ENCODE measurements at places on chromosomes 7 and 10.

GRCh38 chr10:13701157-13701919 lies 114.6 kb downstream of the PRPF18 start:
- no peak for DNase-seq

DNA sequence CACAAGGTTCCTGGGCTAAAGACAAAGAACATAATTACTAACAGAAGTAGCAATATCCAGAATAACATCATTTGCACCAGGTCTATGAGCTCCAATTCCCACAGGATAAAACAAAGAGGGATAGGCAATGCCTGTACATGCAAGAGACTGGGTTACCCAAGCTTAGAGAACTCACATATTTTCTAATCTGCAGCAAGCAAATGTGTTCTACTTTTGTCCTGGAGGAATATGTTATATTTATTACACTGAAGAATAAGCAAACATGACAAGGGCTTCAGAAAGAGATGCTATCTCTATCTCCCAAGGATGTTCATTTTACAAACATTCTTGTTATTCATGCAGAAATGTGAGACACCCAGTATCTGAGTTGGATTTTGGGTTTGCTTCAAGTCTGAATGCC lies 118.6 kb downstream of the MDFIC start:
- no peak for DNase-seq

DNA sequence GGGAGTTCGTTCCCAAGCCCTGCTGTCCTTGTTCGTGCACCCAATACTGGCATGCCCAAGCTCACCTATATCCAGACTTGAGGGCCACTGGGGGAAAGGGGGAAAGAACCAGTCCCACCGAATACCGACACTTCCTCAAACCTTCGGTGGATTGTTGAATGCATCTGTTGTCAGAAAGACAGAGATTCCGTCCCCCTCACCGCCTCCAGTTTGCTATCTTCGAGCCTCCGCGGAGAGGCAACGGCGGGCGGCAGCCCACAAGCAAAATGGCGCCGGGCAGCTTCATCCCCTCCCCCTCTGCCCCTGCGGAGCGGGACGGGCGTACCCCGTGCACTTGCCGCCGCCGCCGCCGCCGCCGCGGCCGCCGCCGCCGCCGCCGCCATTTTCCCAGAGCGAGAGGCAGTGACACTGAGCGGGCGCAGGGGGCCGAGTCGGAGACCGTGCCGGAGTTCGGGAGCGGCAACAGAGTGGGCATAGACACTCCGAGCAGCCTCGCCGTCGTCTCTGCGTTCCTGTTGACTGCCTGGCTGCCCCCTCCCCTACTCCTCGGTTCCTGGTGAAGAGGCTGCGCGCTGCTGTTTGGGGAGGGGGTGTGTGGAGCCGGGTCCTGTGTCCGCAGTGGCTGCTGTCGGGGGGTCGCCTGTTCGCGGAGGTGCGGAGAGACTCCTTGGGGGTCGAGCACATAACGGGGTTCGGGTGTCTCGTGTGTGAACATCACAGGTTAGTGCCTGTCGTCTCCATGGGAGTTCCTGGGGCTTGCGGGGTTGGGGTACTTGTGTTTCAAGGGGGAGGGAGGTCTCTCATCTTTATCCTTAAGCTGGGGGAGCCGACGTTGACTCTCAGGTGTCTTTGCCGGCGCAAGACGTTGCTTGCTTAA lies at the start of gene KMT2E:
Gene KMT2E, plus strand, starts transcription at position 390 of the 877 bp plus-strand sequence. CDS start 26,748 bp downstream, outside the sequence.
- no peak for DNase-seq

GRCh38 chr10:130254662-130255061 lies 118.5 kb downstream of the GLRX3 start:
- no peak for DNase-seq

DNA sequence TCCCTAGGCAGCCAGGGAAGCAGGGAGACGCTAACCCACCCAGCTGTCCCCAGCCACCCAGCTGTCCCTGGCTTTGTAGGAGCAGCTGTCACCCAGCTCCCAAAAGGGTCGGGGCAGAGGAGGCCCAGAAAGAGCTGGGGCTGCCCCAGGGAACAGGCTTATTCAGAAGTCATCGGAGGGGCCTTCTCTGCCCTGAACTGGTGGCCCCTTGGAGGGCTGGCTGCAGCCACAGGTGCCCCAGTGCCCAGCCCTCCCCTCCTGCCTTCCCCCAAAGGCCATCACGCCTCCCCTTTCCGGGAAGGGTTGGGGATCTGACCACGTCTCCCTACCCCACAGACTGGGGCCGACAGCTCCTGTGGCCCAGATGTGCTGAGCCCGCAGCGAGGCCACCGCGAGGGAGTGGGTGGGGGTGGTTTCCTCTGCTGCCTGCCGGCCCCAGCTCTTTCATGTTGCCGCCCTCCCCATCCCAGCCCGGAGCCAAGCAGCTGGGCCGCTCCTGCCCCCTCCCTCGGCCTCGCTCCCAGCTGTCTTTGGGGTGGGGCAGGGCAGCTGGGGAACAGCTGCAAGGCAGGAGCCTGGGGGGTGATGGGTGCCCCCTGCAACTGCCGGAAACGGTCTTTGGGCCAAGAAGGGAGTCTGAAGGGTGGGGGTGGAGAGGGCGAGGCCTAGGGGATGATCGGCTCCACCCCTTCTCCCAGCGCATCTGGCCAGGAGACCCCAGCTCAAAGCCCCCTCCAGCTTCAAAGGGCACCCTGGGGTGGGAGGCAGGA lies 16.8 kb downstream of the TRIM8 start:
- DNase-seq, result no peak

DNA sequence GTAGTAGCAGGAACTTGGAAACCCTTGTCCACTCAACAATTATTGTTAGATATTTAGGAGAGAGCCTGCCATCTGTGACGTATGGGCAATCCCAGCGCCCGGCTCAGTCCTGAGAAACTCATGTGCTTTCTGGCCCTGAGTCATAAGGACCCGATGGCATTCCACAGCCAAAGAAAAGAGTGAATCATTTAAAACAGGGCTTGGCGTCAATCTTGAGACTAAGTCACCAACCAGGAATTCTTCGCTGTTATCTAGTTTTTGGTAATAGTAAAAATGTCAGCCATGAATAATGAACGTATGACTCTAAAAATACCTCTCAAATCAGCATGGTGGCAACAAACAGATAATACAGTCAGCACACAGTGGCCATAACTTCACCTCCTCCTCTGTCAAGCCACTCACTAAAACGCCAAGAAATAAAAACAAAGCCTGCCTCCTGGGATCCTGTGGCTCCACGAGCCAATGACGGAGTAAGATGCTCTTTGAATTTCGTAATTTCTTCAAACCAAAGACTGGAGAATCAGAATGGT lies 140.8 kb downstream of the ADAM12 start:
- peak; percentile 50 for DNase-seq

GRCh38 chr7:102101111-102101551 lies 185.5 kb upstream of the SH2B2 start:
- no peak for DNase-seq

DNA sequence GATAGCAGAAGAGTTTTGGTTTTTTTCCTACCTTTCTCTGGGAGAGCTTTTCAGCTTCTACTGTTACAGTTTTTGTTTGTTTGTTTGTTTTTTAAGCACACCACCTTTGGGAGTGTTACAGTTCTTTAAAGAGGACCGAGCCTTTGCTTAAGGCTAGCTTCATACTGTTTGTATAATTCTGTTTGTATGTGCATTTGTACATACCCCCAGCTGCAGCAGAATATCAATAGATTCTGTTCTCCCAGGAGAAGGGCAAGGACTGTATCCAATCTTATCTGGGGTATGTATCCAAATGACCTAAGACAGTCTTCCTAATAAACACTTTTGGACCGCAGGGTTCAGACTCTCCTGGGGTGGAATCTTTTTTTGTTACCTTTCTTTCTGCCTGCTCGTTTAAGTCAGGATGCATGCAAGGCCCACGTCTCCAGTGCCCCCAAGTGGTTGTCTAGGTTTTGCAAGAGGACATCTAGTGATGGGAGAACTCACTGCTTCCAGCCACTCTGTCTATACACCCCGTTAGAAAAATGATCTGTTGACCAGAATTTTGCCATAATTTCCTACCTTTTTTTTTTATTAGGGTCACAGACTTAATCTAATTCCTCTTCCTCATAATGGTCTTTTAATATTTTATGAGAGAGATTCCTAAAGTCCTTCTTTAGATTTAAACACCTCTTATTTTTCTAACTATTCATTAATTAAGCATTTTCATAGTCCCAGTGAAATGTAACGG lies 23.9 kb downstream of the NRF1 start:
- DNase-seq, result no peak

- no peak for DNase-seq
Observed at GRCh38 chr10:85138046-85138445, 809.7 kb downstream of the CCSER2 start.

GRCh38 chr10:81730891-81731290 lies 144.1 kb upstream of the NRG3 start:
- DNase-seq, result no peak

GRCh38 chr10:98077223-98077622 lies 46.8 kb upstream of the CRTAC1 start:
- no peak for DNase-seq

- DNase-seq, result no peak
Observed at GRCh38 chr10:3972460-3973301, 187.7 kb upstream of the KLF6 start.

DNA sequence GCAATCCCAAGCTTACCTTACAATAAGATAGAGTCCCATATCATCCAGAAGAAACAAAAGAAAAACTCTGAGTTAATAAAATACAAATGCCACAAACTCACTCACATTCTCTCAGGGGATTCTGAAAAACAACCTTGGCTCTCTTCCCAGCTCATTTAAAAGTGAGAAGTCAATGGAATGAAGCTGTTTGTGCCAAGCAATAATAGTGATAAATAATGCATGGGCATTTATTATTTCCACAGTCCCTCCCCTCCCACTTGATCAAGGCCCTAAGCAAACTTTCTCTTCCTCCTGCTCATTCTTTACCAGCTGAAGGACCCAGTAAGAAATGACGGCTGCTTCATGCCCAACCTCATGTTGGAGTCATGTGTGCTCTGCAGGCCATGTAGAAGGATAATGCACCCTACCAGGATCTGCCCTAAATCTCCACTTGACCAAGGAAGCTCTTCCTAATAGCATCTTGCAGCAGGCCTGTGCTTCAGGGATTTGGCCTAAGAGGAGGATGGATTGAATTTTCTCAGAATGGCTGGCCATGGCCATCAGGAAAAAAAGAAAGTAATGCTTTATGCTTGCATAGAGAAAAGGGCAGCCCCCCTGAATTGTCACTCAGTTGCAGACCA lies 451.3 kb downstream of the GPAM start:
- no peak for DNase-seq

DNA sequence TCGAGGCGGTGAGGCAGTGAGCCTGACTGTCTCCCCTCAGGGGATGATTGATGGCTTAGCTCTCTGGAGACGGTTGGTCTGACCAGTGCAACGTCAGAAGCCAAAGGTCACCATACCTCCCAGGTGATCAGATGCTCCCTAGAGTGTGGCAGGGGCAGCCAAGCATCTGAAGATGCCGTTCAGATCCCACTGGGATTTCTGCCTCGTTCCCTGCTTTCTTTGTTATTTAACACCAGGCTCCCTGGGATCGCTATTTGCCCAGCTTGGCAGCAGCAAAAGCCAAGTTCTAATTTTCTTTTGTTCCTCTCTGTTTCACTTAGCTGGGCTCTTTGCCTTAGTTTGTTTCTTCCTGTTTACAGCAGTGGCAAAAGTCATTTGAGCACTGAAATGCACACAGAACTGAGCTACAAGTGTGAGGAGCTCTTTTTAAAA lies 53.5 kb upstream of the SVIL start:
- DNase-seq, result no peak

DNA sequence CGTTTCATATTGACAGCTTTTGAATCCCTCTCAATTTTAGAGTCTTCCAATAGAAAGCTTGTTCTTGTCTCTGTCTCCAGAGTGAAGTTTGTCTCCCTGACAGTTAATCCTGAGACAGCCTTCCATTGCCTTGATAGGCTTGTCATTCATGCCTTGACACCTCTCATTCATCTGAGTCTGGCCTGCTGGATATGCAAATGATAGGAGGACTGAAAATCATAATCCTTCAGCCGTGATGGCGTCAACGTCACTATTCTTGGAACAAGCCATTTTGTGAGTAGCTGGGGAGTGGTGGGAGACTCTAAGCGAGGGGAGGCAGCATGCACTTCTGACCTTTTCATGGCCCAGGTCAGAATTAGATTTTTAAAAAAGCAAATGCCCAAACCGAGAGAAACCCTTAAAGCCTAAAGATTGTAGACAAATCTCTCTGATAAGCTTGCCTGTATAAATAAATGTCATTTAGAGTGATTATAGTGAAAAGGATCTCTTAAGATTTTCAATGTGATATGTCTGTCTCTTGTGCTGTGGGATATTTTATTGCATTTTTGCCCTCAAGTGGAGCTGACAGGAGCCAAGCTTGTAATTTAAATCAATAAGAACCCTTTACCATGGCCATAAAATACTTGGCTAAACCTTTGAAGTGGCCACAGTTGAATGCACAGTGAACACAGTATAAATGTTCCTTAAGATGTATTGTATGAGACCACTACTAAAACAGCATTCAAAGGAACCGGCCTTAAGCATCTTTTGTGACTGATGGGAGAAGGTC lies 148.8 kb downstream of the SNX10 start:
- no peak for DNase-seq

- DNase-seq, result no peak
Observed at GRCh38 chr10:103812432-103812831, 42.9 kb downstream of the SH3PXD2A start.

- DNase-seq, result no peak
Observed at GRCh38 chr10:14748441-14748840, 26.3 kb downstream of the FAM107B start.

DNA sequence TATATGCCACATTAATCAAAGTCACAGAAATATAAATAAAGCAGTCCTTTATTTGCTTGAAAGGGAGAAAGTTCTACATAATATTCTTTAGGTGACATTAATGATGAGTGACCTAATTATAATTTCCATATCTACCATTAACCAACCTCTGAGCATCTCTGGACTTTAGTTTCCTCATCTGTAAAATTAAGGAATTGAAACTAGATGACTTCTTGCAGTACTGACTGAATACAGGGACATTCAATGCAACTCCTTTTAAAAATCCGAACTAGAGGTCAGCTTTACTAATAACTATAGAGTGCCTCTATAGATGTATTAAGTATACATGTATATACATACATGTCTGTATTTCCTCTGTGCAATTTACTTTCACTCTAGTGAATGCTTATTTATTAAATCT lies 3.9 kb downstream of the FMC1 start:
- no peak for DNase-seq

- DNase-seq, result no peak
Observed at GRCh38 chr10:101485681-101486554, 102.1 kb downstream of the POLL start.

GRCh38 chr10:84588971-84589370 lies 260.6 kb downstream of the CCSER2 start:
- no peak for DNase-seq

DNA sequence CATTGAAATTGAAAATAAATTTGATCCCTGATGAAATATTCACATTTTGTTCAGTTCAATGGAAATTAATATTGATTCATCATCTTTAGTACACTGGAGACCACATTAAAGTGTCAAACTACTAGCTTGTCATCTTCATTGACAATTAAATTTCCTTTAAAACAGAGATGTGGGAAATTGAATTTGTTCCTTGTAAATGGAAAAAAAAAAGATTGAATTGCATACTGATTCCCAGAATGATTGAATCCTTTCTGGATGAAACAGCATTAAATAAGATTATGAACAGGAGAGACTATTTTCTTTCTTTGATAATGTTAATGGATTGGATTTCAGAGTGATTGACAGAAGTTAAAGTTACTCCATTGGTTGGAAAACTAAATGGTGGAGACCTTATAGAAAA lies 241.3 kb upstream of the CNTNAP2 start:
- no peak for DNase-seq

GRCh38 chr7:108503112-108504026 lies 22.6 kb downstream of the PNPLA8 start:
- no peak for DNase-seq

GRCh38 chr10:61285749-61286148 lies 167.4 kb downstream of the TMEM26 start:
- DNase-seq, result no peak

- DNase-seq, result no peak
Observed at GRCh38 chr10:22243321-22243720, 25.5 kb upstream of the EBLN1 start.
